Mucosa of gallbladder (tissue), 1 donor: ENCODE measurements at places on chromosomes 7 and 10. TPM values are rescaled to one million over a fixed set of nuclear protein-coding genes. Genes with fewer than 3 reads are reported as not detected.
A peak's percentile ranks its signal among the peaks of the same experiment; 100 is the strongest.

DNA sequence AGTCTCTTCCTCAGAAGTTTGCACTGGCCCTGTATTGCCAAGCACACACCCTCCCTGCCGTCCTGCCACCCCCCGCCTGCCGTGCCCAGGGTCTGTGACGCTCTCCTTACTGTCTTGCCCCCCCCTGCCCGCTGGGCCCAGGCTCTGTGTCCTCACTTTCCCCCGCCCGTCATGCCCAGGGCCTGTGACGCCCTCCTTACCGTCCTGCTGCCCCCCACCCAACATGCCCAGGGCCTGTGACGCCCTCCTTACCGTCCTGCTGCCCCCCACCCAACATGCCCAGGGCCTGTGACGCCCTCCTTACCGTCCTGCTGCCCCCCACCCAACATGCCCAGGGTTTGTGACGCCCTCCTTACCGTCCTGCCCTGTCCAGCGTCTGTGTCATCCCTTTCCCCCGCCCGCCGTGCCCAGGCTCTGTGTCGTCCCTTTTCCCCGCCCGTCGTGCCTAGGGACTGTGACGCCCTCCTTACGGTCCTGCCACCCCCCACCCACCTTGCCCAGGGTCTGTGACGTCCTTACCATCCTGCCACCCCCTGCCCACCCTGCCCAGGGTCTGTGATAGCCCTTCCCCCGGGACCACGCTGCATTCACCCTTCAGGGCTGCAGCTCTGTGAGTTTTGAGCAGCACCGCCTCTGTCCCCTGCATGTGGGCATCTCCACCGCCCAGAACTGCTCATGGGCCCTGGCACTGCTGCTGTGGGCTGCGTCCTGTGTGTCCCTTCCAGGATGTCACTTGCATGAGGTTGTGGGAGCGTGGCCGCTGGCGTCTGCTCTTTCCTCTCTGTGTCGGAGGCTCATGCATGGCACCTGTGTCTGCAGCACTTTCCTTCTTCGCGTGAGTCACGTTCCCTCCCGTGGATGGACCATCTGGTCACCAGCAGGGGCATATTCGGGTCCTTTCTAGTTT, 19.3 kb upstream of the PRKAR1B start:
- DNase-seq = no peak

CALCR gene
- total RNA-seq = 0.17 TPM

DENND2A gene
- total RNA-seq = 14.0 TPM

DNA sequence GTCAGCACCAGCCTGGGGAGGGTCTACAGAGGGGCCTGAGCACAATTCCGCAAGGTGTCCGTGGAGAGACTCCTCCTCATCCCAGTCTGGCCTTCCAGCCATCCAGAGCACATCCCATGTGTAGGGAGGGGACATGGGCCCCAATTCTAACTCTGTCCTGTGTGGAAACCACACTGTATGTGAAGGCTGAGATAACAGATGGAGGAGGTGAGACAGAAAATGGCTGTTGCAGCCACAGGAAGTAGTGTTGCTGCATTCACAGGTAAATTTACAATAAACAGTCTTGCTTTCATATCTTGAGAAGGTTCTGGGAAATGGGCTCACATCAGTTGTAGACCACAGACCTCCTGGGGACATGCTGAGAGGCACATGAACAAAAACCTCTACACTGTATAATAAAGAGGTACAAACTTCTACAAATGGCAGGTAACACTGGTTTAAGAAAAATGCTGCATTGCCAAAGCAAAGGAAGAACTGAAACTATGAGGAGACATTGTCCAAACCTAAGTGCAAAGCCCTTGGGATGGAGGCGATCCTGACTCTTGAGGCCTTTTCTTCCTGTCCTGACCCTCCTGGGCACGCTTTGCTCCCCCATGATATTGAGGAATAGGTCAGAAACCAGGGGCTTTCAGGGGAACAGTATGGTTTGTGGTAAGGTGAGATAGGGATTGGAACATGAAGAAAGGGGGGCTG, 21.6 kb upstream of the GIMAP2 start:
- no peak for DNase-seq

GRCh38 chr7:19442016-19442785, 266.6 kb downstream of the POLR1F start:
- no peak for DNase-seq

DNA sequence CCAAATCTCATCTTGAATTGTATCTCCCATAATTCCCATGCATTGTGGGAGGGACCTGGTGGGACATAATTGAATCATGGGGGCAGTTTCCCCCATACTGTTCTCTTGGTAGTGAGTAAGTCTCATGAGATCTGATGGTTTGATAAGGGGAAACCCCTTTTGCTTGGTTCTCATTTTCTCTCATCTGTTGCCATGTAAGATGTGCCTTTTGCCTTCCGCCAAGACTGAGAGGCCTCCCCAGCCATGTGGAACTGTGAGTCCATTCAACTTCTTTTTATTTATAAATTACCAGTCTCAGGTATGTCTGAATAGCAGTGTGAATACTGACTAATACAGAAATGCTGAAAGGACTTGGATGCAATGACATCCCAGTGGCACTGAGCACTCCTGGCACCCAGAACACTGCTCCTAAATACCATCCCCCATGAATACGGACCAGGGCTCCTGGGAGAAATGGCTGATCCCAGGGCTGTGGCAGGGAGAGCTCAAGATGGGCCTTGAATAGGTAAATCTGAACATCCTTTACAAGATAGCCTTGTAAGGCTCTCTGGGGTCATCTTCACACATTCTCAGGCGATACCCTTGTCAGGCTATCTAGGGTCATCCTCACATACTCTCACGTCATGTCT, 19.4 kb downstream of the ZFAND2A start:
- DNase-seq = no peak

DNA sequence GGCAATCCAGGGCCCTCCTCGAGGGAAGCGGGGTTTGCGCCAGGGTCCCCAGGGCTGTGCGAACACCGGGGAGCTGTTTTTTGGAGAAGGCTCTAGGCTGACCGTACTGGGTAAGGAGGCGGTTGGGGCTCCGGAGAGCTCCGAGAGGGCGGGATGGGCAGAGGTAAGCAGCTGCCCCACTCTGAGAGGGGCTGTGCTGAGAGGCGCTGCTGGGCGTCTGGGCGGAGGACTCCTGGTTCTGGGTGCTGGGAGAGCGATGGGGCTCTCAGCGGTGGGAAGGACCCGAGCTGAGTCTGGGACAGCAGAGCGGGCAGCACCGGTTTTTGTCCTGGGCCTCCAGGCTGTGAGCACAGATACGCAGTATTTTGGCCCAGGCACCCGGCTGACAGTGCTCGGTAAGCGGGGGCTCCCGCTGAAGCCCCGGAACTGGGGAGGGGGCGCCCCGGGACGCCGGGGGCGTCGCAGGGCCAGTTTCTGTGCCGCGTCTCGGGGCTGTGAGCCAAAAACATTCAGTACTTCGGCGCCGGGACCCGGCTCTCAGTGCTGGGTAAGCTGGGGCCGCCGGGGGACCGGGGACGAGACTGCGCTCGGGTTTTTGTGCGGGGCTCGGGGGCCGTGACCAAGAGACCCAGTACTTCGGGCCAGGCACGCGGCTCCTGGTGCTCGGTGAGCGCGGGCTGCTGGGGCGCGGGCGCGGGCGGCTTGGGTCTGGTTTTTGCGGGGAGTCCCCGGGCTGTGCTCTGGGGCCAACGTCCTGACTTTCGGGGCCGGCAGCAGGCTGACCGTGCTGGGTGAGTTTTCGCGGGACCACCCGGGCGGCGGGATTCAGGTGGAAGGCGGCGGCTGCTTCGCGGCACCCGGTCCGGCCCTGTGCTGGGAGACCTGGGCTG, 26.0 kb downstream of the PRSS2 start:
- no peak for DNase-seq

DNA sequence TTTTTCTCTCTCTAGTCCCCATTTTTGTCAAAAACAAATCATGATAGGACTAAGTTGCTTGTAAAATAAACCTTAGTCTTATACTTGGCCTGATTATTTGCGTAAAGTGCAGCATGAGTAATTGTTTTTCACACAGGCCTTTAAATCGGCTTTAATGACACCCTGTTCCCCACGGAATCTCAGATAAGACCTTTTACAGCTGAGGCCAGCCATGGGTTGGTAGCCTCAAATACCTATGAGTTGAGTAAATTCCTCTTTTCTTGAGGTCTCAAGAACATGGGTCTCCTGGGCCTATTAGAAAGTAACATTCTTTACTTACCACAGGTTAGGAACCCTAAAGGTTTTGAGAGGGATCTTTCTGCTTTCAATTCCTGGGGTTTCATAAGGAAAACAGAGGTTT, 761.0 kb upstream of the PHF14 start:
- DNase-seq = no peak

GRM3 gene
- total RNA-seq = 0.09 TPM

FAM180A gene
- 13.7 TPM for total RNA-seq

GRCh38 chr10:119209035-119209735, 1.8 kb downstream of the GRK5 start:
- peak; percentile 54 for DNase-seq

SGPL1 gene
- total RNA-seq = 64.0 TPM

- DNase-seq = no peak
These were observed 72.8 kb upstream of the NMT2 start for GRCh38 chr10:15241306-15241705.

- no peak for DNase-seq
These were observed 26.6 kb downstream of the PDK4 start for GRCh38 chr7:95569720-95570119.

JAKMIP3 gene
- total RNA-seq = 1.1 TPM

GRCh38 chr10:44788147-44789129, 122.7 kb upstream of the TMEM72 start:
- no peak for DNase-seq

DNA sequence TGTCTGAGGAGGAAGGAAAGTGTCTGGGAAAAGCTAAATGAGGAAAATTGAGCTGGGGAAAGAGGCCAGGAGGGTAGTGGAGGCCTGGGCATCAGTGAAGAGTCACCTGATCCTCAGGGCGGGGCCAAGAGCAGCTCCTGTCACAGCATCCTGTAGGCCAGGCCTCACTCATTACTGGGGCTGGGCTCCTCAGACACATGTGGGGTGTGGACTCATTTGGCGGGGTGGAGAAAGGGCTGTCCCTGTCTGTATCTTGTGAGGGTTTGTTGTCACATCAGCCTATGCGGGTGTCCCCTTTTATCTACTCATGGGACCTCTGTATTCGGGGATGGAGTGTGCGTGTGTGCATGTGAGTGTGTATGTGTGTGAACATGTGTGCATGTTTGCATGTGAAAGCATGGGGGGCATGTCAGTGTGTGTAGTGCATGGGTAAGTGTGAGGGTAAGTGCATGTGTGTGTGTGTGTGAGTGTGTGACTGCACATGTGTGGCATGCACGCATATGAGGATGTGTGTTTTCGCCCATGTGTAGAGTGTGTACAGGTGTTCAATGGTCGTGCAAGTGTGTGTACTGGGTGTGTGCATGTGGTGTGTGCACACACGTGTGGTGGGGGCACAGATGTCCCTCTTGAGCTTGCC, 67.8 kb downstream of the RAMP3 start:
- DNase-seq = no peak

DNA sequence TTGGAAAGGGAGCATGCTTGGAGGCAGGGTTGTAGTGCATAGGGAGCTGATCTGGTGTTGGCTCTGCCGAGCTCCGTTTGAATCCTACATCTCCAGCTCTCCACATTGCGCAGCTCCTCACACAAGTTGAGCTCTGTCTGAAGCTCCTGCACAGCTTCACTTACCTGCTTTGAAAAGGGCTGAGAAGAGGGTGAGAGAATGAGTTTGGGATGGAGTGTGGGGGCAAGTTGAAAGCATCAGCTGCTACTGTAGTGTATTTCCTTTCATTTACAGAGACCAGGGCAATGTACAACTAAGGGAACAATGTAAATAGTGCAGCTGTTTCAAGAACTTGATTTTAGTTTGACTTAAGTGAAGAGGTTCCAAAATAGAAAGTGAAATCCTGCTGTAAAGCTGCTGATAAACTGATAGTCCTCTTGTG, 88.5 kb downstream of the VTI1A start:
- DNase-seq = no peak

GRCh38 chr7:109322833-109323232, 753.2 kb downstream of the DNAJB9 start:
- DNase-seq = no peak

DNA sequence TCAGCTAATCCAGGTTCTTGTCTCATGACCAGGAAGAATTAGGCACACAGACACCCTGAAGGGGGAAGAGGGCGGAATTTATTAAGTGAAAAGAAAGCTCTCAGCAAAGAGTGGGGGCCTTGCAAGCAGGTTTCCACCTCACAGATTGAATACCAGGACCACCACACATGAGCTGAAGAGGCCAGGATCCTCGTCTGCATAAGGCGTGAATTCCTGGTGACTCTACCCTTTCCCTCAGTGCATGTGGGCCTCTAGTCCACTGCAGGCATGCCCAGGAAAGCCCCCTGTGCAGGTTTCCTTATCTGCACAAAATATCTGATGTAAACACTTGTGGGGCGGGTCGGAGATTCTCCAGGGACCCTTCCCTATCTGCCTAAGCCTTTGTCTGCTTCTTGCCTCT, 782.1 kb upstream of the LRRN3 start:
- no peak for DNase-seq

HOXA2 gene
- 0.52 TPM for total RNA-seq

TFR2 gene
- 13.8 TPM for total RNA-seq

DNA sequence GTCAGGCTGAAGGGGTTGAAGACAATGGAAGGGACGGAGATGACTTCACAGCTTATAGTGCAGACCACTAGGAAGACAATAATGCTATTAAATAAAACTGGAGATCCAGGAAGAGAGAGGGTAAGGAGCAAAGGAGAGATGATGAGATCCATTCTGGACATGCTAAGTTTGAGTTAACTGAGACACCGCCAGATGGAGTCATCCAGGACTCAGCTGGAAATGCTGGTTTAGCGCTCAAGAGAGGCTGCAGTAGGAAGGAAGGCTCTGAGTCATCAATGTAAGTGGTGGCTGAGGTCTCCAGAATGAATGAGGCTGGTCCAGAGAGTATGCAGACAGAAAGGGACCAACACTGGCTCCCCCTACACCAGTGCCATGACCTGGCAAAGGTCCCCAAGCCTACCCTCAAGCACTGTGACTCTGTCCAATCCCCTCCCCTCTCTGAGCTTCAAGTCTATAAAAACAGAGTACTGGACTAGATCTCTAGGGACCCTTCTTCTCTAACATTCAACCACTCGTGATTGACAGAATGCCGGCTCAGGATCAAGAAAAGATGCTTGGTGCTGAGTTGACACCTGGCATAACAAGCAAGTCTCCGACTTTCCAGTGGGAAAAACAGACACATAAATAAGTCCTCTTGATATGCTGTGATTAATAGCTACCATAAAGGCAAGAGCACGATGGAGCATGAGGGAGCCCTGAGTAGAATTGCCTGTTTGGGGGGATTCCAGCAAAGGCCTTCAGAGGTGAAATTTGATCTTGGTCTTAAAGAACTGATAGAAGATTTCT, 8.9 kb downstream of the GFRA1 start:
- DNase-seq = no peak

DNA sequence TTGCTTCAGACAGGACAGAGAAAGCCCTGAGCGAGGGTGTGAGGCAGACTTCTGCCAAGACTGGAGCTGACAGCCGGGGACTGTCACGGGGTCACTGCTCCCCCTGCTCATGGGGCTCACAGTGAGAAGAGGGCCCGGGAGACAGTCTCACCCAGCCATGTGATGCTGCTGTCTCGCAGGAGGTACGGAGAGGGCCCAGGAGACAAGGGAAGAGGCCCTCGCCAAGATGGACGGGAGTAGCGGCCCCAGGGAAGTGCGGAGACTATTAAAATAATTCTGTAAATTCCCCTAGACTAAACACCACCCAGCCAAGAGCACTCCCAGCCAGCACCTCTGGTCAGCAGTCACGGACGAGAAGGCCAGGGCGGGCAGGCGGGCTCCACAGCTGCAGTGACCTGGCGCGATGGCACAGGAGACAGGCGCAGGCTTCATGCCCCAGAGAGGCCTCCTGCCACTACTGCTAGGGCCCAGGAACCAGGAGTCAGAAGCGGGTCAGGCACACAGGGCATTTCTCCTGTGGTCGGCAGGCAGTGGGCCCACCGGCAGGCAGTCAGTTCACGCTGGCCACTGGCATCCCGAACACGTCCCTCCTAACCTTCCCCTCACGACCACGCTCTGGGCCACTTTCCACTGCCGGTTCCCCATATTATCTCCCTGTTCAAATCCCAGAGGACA, 24.1 kb downstream of the WDR86 start:
- no peak for DNase-seq
